ENCODE measurements at places on chromosomes 12 and 14.
A peak's percentile ranks its signal among the peaks of the same experiment; 100 is the strongest.

DNA sequence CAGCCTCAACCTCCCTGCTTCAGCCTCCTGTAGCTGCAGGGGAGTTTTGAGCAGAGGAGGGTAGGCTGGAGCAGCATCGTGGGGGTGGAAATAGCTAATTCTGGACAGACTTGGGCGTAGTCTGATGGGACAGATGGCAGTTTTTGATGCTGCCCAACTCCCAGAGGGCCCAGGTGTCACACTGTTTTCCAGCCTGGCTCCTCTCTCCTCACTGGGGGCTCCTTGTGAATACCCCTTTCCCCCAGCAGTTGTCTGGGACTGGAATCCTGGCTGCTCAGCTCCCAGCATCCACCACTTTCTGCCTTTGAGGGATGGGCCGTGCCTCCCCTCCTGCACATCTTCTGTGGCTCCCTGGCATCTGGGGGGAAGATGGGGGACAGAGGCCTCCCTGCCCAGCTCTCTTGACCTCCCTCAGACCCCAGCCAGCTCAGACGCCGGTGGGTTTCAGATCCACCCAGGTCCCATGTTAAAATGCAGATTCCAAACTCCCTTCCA is 34.0 kb downstream of the SH2B3 start:
- DNase-seq, result no peak

- DNase-seq, result no peak
Measured at GRCh38 chr12:113161415-113162016, 12.0 kb downstream of the CFAP73 start.

- DNase-seq, result no peak
Measured at GRCh38 chr14:70156592-70156991, 32.2 kb downstream of the SLC8A3 start.

DNA sequence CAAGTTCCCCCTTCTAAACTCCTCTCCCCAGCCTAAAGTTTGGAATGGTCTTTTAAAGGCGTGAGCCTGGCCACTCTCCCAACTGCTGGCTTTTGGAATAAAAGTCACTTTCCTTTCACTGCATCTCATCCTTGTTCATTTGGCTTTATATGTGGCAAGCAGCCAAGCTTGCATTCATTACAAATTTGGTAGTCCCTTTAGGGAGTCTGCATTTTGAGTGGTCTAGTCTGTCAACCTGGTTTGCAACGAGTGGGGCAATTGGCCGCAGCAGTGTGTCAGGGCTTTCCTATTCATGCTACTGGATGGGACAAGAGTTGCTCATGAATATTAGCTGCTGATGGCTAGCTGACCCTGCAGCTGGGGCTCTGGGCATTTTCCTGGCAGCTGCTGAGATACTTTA is 57.0 kb downstream of the CATSPERB start:
- no peak for DNase-seq

GRCh38 chr14:60758885-60759284 is 24.3 kb downstream of the MNAT1 start:
- DNase-seq, result no peak

- no peak for DNase-seq
Measured at GRCh38 chr12:97921979-97922722, 459.5 kb downstream of the RMST start.

- no peak for DNase-seq
Measured at GRCh38 chr12:26251600-26251999, 56.2 kb downstream of the SSPN start.

- no peak for DNase-seq
Measured at GRCh38 chr12:94025756-94026155, 122.6 kb upstream of the PLXNC1 start.

- no peak for DNase-seq
Measured at GRCh38 chr14:20997115-20997514, 2.0 kb upstream of the SLC39A2 start.

- DNase-seq, result no peak
Measured at GRCh38 chr14:69711065-69711464, 55.9 kb upstream of the SRSF5 start.

DNA sequence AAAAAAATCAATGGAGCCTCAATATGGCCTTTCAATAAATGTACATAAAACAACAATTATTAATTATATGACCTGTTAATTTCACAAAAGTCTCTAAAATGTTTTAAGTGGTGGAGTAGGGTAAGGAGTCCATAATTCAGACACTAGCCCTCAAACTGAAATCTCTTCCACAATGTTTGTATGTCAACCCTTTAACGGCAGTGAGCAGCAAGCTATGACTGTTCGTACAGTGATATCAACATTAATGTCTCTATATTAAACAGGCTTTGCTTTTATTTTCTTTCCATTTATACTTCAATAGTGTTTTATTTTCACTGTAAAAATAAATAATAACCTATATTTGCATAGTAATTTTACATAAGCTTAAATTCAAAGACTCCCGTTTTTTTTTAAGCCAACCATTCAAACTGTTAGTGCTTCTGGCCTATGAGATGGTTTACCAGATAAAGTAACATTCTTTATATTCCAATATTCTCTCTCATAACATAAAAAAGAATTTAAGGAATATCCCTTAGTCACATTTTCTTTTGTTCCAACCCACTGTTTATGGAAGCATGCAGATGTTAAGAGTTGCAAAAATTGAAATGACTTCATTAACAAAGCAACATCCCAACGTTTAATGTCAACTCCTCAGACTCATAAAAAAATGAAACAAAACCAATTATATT is 2.3 kb downstream of the CDK17 start:
- DNase-seq, result no peak

DNA sequence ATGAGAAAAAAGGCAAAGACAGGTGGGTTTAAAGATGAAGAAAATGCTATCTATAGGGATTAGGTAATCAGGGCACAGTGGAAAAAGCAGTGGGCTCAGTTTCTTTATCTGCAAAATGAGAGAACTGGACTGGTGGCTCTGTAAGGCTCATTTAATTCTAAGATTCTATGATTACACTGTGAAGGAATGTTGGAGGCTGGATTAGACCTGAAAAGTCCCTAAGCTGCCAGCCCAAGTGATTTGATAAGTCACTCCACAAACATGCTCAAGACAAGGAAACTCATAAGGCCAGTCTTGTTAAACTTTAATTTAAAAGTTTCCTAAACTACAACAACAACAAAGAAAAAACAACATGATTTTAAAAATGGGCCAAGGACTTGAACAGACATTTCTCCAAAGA is 75.1 kb downstream of the DCAF5 start:
- no peak for DNase-seq

DNA sequence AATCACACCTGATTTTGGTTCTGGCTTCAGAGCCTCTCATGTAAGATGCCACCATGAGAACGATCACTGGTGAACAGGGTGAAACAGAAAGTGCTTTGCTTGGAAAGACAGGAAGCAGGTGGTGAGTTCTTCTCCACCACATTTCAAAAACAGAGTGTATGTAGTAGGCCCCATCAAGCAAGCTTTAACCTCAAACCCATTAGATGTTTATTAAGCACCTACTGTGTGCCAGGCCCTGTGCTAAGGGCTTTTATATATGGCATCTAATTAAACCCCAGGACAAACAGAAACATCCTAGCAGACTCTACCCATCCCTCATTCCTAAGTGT is 47.8 kb upstream of the MED13L start:
- DNase-seq, result peak; percentile 84

DNA sequence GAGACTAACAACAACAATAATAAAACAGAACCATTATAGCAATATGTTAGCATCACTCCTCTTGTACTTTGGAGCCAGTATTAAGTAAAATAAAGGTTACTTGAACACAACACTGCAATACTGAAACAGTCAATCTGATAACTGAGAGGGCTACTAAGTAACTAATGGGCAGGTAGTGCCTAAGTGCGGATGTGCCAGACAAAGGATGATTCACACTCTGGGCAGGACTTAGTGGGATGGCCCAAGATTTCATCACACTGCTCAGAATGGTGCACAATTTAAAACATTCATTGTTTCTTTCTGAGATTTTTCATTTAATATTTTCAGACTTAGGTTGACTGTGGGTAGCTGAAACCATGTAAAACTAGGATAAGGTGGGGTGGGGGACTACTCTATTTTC is 131.9 kb upstream of the CAND1 start:
- peak; percentile 27 for DNase-seq
